ENCODE measurements at places on chromosomes 3 and 15.

DNA sequence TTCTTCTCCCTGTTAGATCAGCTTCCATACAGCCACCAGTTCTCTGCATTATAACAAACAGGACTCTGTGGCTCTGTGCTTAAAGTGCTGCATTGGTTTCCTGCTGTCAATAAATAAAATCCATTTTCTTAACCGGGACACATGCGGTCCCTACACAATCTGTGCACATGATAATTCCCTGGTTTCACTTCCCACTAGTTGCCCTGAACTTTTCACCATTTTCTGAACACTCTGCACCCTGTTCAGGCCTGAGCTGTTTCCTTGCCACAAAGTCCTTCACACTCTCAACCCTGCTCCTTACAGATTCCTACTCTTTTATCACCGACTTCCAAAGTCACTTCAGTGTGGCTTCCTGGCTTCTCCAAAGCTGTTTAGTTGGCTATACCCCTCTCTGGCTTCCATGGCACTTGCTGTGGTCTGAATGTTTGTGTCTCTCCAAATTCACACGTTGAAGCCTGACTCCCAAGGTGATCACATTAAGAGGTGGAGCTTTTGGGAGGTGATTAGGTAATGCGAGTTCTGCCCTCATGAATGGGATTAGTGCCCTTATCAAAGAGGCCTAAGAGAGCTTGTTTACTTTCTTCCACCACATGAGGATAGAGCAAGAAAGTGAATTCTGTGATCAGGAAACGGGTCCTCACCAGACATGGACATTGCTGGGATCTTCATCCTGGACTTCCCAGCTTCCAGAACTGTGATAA, 233.4 kb downstream of the CHST2 start:
- DNase-seq: no peak

DNA sequence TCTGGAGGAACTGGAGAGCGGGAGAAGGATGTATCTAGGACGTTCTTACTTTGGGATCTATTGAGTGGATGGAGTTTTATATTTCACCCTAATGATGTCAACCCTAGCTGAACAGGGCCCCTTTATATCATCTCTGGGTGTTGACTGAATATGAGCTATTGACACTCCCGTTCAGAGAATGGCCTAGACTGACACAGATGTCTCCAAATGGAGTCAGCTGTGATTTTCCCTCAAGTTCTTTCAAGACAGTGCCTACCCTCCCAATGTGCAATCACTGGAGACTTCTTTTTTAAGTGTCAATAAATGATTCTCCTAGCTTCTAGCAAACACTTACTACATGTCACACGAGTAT, 63.8 kb downstream of the FRMD4B start:
- DNase-seq: no peak

DNA sequence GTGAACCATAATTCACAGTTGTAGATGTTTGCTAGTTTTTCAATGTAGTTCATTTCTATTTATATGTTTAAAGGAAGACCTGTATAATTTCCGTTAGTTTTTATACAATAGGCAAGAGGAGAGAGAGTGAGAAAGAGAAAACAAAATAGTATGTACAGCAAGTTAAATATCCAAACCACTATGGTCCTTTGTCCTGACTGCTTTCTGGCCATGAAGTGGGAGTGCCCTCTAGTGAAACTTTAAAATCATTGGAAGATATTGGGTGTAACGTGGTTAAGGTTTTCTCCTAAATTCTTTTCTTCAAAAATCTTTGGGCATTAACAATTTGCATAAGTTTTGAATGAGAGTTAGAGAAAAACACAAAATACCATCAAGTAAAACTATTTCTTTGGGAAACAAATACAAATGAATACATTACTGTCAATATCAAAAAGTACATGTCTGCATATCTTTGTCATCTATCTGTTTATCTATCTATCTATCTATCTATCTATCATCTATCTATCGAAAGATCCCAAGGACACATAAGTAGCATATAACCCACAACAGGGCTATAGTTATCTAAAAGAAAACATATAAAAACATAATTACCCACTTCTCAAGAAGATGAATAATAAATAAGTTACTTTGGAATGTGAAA, 534.6 kb upstream of the ATP11B start:
- no peak for DNase-seq

DNA sequence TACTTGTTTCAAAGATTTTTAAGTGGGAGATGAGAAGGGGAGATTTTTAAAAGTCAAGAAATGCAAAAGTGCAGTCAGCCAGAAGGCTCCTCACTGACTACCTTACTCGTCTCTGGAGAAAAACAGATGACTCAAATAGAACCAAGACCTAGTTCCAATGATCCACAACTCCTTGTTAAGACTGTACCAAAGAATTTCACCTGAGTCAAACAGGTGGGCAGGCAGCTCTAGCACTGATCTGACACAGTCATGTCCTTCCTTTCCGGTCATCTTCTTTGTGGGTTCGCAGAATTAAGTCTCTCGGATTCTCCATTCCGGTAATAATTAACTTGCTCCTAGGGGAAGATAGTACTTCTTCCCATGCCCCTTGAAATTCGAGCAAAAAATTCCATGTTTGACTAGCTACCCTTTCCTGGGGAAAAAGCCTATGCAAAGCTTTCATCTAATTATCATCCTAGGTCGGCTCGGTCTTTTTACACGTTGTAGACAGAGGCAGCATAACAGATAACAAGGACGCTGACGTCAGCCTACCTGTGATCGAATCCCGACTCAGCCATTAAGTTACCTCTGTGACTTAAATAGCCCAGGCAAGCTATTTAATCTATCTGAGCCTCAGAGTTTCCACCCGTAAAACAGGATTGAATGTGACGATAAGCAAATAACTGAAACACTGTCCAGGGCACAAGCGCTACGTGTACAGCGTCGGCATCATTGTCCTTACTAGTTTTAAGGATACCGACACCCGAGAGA, 758 bp downstream of the SELENOK start:
- no peak for DNase-seq
